Mononuclear cell (primary cell): ENCODE measurements at places on chromosomes 11 and 22. TPM values are rescaled to one million over a fixed set of nuclear protein-coding genes. Genes with fewer than 3 reads are reported as not detected.

CRYBB2 gene
- not detected for total RNA-seq

MS4A4A gene
- 3.0 TPM for total RNA-seq

VSIG10L2 gene
- not detected for total RNA-seq

DGAT2 gene
- total RNA-seq: 5.5 TPM

HBD gene
- 0.94 TPM for total RNA-seq

VPREB3 gene
- 0.42 TPM for total RNA-seq

SCT gene
- total RNA-seq: not detected

MDK gene
- 1.5 TPM for total RNA-seq

PVALB gene
- total RNA-seq: 0.73 TPM

DENND6B gene
- 1.0 TPM for total RNA-seq
